ENCODE measurements at places on chromosomes 6 and 20.

DNA sequence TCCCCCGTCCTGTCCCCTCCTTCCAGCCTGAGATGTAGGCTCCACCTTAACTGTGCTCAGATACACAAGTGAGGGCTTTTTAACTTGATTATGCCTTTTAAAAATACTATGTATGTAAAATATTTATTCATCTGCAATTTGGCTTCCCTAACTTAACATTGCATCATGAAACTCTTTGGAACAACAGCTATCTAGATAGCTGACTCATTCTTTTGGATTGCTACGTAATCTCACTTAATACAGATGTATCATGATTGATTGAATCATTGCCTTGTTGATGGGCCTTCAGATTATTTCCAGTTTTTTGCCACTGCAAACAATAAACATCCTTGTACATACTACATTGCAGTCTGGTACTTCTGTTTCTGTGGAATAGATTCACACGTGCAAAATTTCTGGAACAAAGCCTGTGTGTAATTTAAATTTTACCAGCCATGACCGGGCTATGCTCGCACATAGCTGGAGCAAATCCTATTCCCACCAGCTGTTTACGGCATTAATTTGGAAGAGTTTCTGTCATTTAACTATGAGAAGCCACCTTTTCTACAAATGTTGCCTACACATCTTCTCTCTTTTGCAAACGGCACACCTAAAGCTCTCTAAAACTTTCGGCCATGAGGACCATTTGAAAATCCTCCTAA, 6.5 kb downstream of the PRND start:
- DNase-seq, result no peak

DNA sequence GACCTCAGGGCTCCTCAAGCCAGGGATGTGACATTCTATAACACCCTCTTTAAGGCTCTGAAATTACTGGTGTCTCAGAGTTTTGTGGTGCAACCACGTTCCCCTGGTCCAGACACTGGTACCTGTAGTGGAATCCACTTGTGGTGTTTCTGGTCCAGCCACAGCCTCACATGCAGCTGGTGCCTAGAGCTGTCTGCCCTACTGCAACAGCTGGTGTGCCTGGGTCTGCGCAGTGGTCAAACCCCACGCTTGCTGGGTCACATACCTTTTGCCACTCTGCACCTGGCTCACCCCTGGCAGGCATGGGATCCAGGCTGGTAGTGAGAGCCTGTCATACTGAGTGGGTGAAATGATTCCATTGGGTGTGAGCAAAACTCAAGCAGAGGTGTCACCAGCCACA, 1230.2 kb upstream of the EYS start:
- no peak for DNase-seq

- DNase-seq, result no peak
Measured at GRCh38 chr20:41379551-41379950, 12.9 kb upstream of the EMILIN3 start.

DNA sequence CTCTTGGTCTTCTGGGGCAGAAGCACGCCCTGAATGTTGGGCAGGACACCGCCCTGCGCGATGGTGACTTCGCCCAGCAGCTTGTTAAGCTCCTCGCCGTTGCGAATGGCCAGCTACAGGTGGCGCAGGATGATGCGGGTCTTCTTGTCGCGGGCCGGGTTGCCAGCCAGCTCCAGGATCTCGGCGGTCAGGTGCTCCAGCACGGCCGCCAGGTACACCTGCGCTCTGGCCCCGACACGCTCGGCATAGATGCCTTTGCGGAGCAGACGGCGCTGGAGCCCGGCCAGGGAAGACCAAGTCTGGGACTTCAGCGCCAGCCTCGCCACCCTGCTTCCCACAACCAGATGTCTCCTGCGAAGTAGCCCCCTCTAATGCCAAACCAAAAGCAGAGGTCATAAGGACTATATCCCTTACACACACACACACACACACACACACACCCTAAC, 8.0 kb upstream of the SLC17A3 start:
- DNase-seq, result no peak

DNA sequence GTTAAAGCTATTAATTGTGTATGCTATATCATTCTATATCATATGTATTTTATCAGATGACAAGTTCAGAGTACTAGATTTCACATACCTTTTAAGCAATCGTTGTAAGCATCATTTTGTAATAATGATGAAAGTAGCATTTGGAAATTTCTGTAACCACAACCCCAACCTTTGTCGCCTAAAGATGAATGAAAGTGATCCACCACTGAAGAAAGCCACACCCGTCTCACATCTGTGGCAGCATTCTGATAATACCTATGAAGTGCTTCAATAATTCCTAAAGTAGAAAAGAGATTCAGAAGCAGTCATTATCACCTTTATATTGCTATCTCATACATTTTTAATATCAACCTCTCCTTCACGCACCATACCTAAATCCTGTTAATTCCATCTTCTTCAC, 16.6 kb downstream of the ZUP1 start:
- no peak for DNase-seq

GRCh38 chr6:137417396-137417795, 76.8 kb downstream of the OLIG3 start:
- no peak for DNase-seq

DNA sequence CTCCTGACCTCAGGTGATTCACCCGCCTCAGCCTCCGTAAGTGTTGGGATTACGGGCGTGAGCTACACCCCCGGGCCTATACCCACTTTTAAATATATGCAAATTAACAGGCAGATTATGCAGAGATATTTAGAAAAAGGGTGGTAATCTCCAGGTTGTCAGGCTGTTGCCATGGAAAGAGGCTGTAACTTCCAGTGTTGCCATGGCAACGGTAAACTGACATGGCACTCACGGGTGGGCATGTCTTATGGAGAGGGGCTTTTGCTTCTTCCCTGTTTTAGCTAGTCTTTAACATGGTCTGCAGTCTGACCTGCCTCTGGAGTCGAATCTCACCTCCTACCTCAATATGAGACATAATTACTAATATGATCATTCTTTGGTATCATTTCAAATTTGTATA, 44.9 kb downstream of the ZNF334 start:
- DNase-seq, result no peak

DNA sequence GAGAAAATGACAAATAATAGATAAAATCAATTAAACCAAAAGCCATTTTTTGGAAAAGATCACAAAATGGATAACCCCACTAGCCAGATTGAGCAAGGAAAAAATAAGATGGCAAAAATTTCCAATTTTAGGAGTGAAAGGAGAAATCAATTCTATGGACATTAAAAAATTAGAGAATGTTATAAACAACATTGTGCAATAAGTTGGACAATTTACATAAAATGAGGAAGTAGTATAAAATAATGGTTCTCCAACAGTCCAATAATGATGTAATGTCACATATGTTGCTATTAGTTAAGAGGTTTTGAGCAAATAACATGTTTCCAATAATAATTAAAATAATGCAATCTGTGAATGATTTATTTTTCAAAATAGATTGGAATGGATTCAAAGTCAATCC, 3.1 kb upstream of the SNAP91 start:
- no peak for DNase-seq

DNA sequence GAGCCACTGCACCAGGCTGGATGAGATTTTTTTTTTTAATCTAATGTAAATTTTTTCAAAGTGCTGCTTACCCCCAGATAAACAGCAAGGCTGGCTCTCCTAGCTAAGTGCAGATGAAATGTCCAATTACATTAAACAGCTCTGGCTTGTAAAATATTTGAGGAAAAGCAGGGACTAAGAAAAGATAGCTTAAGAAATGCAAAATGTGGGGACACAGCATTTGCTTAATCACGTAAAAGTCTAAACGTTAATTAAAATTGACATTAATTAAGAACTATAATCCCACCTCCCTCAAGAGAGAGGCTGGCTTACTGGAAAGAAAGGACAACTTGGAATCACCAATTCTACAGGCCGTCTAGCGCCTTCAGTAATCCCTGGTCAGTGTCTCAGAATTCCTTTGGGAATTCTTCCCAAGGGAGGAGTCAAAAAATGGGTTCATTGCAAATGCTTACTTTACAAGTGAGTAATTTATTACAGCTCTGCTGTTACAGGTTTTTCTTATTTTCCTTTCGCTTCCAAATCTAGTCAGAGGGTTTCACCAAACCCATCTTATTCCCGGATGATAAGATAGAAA, 13.6 kb upstream of the MARCKS start:
- no peak for DNase-seq

DNA sequence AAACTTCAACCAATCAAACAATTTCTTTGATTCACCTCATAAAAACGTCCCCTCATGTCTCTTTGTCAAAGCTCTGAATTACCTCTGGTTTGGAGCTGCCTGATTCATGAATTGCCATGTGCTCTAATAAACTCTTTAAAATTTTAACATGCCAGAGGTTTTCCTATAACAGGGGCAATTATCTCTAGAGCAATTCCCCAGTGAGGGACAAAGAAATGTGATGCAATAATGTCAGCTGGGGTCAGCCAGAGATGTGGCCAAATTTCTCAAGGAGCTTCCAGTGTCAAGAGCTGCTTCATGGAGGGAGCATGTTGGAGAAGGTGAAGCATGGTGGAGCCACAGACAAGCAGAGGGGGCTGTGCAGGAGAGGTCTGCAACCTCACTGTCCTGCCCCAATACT, 38.7 kb upstream of the RFPL4B start:
- DNase-seq, result no peak

DNA sequence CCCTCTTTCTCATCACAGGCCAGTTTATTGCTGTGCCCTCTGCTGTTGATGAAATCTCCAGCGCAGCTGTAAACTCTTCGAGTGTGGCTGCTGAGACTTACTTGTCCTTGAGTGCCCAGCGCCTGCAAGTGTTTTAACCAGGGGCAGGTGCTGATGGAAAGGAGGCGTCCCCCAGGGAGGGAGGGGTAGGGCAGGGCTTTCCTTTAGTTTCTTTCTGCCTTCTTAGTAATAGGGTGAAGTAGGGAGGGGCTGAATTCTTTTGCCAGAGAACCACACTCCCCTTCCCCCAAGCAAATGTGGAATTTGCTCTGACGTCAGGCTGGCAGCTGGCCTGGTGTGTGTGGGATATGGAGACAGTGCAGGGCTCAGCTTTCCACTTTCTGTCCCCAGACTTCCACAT, 61.2 kb downstream of the IGF2R start:
- no peak for DNase-seq

DNA sequence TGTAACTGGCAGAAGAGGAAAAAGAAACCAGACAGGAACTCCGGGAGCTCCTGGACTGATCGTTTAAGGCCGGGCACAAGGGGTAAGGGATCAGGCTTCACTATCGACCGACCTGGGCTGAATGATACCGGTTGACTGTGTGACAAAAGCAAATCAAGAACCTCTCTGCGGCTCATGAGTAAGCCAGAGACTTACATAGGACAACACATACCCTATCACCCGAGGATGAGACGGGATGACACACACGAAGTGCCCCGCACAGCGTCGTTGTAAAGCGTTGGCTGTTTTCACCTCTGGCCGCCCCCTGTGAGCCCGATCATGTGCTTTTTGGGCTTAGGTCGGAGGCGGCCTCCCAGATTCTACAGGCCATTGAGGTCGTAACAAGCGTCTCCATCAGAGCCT, 695 bp upstream of the TGIF2 start:
- DNase-seq, result peak; percentile 34
